Activated T-helper 17 cell treated with anti-CD3 and anti-CD28 coated beads, Interleukin-2, amount 50 U/mL, for 72 hours (primary cell): ENCODE measurements at places on chromosomes 13 and 19. TPM values are rescaled to one million over a fixed set of nuclear protein-coding genes. Genes with fewer than 3 reads are reported as not detected.
A peak's percentile ranks its signal among the peaks of the same experiment; 100 is the strongest.

Gene IGFL1
- not detected for total RNA-seq

Gene LGALS14
- 0.69 TPM for total RNA-seq

DNA sequence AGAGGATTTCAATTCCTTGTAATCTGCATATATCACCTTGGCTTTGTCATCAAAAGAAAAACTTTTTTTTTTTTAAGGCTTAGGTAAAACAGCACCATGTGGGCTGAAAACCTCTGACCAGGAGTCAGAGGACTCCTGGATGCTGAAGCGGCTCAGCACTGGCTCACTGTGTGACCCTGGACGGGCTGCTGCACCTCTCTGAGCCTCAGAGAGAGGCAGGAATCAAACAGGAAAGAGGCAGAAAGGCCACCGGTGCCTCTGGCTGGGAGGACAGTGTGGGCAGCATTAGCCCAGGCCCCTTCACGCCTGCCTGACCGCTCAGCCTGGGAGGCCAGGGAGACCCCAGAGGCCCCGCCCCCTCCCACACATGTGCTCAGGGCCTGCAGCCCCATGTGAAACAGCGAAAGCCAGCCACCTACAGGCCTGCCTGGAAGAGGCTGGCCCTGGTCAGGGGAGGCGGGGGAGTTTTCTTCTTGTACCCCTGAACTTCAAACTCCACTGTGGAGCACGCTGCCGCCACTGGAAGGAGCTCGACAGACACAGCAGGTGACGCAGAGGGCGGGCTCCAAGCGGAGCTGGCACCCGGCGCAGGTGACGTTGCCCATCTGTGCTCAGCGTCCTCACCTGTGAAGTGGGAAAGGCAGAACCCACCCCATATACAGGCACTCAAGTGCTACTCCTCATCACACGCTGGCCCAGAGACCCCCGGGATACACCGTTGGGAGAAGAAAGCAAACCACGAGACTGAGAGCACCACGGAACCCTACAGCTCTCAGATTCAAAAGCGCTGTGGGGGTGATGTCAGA lies 39.7 kb downstream of the MLLT1 start:
- peak overlapping the region; percentile 22 for H3K4me3 ChIP-seq
- peaks cover 6% of the 10 kb centered on the region for H3K36me3 ChIP-seq
- peak; percentile 42 for ATAC-seq
- no peaks in the 10 kb centered on the region for H3K27me3 ChIP-seq
- peak overlapping the region; percentile 47 for H3K27ac ChIP-seq

DNA sequence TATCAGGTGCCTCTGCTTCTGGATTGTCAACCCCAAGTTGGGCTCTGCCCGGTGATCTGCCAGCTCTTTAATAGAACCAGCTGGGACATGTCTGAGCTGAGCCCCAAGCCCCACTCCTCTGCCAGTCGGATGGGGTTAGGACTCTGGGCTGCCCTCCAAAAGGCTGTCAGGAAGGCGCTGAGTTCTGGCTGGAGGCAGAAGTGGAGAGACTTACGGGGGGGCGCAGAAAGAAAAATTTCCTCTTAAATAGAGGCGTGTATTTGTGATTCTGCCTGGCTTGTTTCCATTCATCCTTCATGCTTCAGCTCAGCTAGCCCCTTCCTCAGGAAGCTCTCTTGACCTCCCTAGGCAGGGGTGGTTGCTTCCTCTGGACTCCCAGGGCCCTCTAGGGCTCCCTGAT lies 985 bp upstream of the KCNK6 start:
- H3K4me1 ChIP-seq: peaks cover 22% of the 10 kb centered on the region
- no peak for ATAC-seq
- H3K27ac ChIP-seq: no peak overlapping the region
- H3K27me3 ChIP-seq: no peaks in the 10 kb centered on the region
- H3K36me3 ChIP-seq: peaks cover 26% of the 10 kb centered on the region

DNA sequence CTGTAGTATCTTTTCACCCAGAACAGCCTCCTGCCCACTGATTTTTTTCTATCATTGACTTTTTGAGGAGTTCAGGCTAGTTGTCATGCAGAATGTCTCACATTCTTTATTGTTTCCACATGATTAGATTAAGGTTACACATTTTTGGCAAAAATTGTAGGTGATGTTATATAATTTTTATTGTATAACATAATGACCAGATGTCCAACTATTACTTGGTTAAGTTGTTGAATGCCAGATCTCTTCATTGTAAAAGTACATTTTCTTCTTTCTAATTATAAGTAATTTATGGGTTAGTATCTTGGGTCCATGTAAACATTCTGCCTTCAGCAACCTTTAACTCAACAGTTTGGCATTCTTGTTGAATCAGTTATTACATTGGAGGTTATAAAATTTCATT lies 138.4 kb downstream of the POSTN start:
- H3K27me3 ChIP-seq: no peaks in the 10 kb centered on the region
- H3K4me3 ChIP-seq: no peak overlapping the region
- no peaks in the 10 kb centered on the region for H3K4me1 ChIP-seq
- no peak overlapping the region for H3K27ac ChIP-seq
- no peaks in the 10 kb centered on the region for H3K36me3 ChIP-seq

Gene TSSK6
- 4.5 TPM for total RNA-seq

GRCh38 chr13:84917252-84917878 lies 881.9 kb downstream of the SLITRK6 start:
- H3K27ac ChIP-seq: no peak overlapping the region
- H3K36me3 ChIP-seq: no peaks in the 10 kb centered on the region
- H3K4me3 ChIP-seq: no peak overlapping the region
- H3K4me1 ChIP-seq: no peaks in the 10 kb centered on the region

DNA sequence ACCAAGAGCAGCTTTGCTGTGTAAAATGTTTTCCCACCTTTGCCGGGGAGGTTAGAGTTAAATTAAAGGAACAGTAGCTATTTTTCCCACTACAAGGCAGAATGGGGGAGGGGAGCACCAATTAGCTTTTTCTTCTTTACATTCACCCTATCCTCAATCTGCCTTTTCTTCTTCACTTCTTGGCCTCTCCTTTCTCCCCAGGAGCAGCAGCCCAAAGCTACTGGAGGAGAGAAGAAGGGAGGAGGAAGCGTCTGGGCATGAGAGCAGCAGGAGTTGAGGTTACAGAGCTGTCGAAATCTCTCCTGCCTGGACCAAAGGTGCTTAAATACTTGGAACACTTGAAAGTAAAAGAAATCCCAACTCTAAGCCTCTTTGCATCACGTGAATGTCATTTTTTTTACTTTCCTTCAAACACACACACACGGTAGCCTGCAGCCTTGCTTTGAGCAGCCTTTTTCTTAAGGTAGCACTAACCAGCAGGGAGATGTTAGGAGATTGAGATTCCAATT lies 39.0 kb upstream of the WASF3 start:
- no peak overlapping the region for H3K4me3 ChIP-seq
- peaks cover 19% of the 10 kb centered on the region for H3K27me3 ChIP-seq
- H3K4me1 ChIP-seq: no peaks in the 10 kb centered on the region

DNA sequence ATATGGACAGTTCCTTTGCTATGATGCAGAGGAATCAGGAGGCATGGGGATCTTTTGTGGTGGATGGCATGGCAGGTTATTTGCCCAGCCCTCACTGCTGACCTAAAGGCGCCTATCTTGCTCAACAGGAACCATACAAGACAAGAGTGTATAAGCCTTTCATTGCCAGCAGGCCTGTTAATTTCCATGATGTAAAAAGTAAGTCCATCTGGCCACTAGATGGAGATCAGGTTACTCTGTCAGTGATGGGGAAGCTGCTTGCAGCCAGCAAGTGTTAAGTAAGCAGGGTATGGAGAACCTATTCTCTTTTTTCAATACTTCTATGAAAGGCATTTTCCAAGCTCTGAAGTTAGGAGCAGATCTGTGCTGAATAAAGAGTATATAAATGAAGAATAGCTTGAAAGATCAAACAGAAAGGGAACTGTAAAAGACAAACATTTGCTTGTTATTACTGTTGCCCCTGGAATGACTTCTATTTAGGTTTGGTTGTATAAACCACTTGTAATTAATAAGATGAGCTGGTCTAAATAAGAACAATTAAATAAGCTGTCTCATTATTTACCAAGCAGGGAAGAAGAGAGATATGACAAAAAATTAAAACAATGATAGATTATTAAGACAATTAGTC lies 210.9 kb downstream of the RGCC start:
- H3K27me3 ChIP-seq: no peaks in the 10 kb centered on the region
- H3K4me1 ChIP-seq: no peaks in the 10 kb centered on the region
- no peak overlapping the region for H3K4me3 ChIP-seq
- H3K27ac ChIP-seq: no peak overlapping the region
- ATAC-seq: peak; percentile 85

DNA sequence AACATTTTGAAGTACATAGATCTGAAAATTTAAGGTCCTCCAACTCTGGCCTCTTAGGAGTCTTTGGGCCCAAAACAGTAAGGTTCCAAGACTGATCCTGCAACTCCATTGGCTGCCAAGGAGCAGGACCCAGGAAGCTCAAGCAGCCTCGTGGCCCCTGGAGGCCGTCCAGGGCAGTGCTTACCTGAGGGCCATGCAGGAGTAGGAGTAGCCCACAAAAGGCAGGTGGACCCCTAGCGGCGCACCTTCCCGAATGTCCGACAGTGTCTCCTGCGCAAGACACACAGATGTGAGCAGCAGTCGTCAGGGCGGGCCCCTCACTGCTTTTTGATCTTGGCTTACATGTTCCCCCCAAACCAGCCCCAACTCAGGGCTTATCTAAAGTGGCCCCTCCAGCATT lies 5.7 kb upstream of the SIX5 start:
- no peak overlapping the region for H3K27ac ChIP-seq
- no peak for ATAC-seq
- no peak overlapping the region for H3K4me3 ChIP-seq
- H3K4me1 ChIP-seq: peaks cover 17% of the 10 kb centered on the region

GRCh38 chr19:21202865-21203494 lies 61.1 kb downstream of the ZNF431 start:
- H3K27ac ChIP-seq: no peak overlapping the region
- no peaks in the 10 kb centered on the region for H3K36me3 ChIP-seq
- no peak overlapping the region for H3K4me3 ChIP-seq
- ATAC-seq: no peak
- peaks cover 14% of the 10 kb centered on the region for H3K27me3 ChIP-seq
- H3K4me1 ChIP-seq: no peaks in the 10 kb centered on the region

DNA sequence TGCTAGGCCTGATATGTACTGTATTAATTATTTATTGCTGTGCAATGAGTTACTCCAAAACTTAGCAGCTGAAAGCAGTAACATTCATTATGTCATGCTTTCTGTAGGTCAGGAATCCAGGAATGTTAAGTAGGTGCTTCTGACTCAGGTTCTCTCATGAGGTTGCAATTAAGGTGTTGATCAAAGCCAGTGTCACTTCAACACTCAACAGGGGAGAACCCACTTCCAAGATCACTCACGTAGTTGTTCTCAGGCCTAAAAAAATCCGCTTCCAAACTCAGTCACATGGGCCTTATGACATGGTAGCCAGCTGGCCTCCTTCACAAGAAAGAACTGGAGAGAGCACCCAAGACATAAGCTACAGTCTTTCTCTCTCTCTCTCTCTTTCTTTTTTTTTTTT lies 211.1 kb upstream of the NBEA start:
- H3K27ac ChIP-seq: no peak overlapping the region
- ATAC-seq: no peak
- H3K4me1 ChIP-seq: no peaks in the 10 kb centered on the region
- no peaks in the 10 kb centered on the region for H3K27me3 ChIP-seq
- no peaks in the 10 kb centered on the region for H3K36me3 ChIP-seq

Gene LRG1
- total RNA-seq: 0.53 TPM

DNA sequence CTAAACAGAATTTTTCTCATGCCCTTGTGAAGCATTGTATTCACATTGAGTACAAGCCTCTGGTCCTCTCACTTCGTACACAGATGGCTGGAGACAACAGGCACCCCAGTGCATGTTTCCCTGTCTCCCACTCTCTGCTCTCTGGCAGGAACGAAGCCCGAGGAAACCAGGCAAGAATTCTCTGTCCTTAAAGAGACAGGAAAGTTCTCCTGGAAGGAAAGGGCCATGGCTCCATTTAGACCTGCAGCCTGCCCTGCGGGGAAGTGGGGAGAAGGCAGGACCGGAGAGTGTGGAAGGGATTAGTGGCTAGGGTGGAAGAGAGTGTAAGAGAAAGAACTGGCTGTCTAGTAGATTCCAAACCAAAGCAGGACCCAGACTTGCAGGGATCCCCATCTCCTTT lies 15.5 kb upstream of the AMER2 start:
- H3K4me1 ChIP-seq: no peaks in the 10 kb centered on the region
- ATAC-seq: no peak
- no peak overlapping the region for H3K4me3 ChIP-seq
- no peaks in the 10 kb centered on the region for H3K36me3 ChIP-seq
- no peak overlapping the region for H3K27ac ChIP-seq
- H3K27me3 ChIP-seq: peaks cover 31% of the 10 kb centered on the region

Gene KLK12
- total RNA-seq: not detected

DNA sequence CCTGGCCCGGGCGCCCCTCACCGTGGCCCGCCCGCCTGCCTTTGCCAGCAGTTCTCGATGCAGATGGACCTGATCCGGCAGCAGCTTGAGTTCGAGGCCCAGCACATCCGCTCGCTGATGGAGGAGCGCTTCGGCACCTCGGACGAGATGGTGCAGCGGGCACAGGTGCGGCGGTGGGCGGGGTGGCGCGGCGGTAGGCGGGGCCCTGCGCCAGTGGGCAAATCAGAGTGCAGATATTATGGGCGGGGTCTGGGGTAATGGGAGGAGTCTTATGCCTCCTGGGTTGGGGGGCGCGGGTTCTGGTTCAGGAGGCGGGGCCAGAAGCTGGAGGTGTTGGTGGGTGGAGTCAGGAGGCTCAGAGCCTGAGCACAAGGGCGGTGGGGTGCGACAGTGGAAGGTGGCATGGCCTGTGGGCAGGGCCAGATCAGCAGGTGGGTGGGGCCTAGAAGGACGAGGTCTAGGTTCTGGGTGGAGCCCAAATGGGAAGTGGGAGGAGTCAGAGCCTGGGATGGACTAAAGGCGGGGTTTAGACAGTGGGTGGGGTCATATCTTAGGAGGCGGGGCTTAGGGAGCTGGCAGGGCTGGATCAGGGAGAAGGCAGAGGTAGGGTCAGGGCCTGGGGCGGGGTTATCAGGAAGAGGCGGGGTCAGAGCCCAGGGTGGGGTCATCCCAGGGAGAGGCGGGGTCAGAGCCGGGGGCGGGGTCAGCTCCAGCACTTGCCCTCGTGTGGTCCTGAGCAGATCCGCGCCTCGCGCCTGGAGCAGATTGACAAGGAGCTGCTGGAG lies 5.6 kb downstream of the APC2 start:
- H3K27ac ChIP-seq: no peak overlapping the region
- peaks cover 9% of the 10 kb centered on the region for H3K4me1 ChIP-seq
- peaks cover 18% of the 10 kb centered on the region for H3K27me3 ChIP-seq
- peaks cover 8% of the 10 kb centered on the region for H3K36me3 ChIP-seq

Gene CRX
- total RNA-seq: not detected

DNA sequence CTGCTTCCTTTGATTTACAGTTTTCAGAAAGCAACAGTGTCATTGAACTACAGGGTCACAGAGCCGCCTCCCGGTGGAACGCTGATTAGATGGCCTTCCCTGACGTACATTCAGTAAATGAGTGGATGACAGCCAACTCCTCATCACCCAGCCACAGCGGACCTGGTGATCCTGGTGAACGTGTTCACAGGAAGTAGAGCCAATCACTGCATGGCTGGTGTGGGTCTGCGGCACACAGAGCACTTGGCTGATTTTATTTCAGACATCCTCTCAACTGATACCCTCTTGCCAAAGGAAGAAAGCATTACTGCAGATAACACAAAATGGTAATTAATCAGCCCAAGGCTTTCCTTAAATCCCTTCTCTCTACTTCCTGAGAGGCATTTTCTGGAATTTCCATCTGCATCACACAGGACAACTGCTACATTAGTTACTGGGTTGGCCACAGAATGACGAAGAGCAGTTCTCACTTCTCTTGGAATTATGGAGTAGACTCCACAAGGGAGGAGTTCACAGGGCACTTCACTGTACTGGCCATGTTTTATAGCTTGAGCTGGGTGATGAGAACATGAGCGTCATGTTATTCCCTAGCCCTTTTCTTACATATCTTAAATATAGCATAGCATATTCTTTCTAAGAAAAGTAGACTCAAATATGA lies 84.0 kb upstream of the SLC7A1 start:
- peaks cover 13% of the 10 kb centered on the region for H3K27me3 ChIP-seq
- ATAC-seq: no peak
- no peaks in the 10 kb centered on the region for H3K4me1 ChIP-seq
- no peaks in the 10 kb centered on the region for H3K36me3 ChIP-seq
